ENCODE measurements at places on chromosomes 3 and 15. TPM values are rescaled to one million over a fixed set of nuclear protein-coding genes. Genes with fewer than 3 reads are reported as not detected.

Gene PLA1A
- total RNA-seq = 0.13 TPM

Gene PDE12
- 31.3 TPM for total RNA-seq

Gene STX19
- total RNA-seq = not detected

Gene ADGRG7
- not detected for total RNA-seq

Gene FILIP1L
- total RNA-seq = 30.9 TPM

Gene LOXL1
- total RNA-seq = 4.4 TPM

Gene FBXW12
- total RNA-seq = not detected

Gene THPO
- total RNA-seq = not detected

Gene TLR9
- total RNA-seq = under 0.01 TPM

Gene CAV3
- total RNA-seq = not detected

Gene P4HTM
- 16.8 TPM for total RNA-seq

Gene TMEM41A
- total RNA-seq = 15.9 TPM

Gene POTEB
- not detected for total RNA-seq

Gene ASB7
- 16.6 TPM for total RNA-seq

Gene ZNF385D
- total RNA-seq = 0.14 TPM

Gene ERICH6
- not detected for total RNA-seq

Gene CACNA1D
- total RNA-seq = under 0.01 TPM

Gene SEMA6D
- total RNA-seq = 10.0 TPM

Gene FSD2
- total RNA-seq = under 0.01 TPM

Gene ABI3BP
- 36.0 TPM for total RNA-seq

Gene CDC25A
- 25.3 TPM for total RNA-seq

Gene CD200
- 4.9 TPM for total RNA-seq

Data from thoracic aorta endothelial cell (primary cell).